ENCODE measurements at places on chromosomes 6 and 20.

DNA sequence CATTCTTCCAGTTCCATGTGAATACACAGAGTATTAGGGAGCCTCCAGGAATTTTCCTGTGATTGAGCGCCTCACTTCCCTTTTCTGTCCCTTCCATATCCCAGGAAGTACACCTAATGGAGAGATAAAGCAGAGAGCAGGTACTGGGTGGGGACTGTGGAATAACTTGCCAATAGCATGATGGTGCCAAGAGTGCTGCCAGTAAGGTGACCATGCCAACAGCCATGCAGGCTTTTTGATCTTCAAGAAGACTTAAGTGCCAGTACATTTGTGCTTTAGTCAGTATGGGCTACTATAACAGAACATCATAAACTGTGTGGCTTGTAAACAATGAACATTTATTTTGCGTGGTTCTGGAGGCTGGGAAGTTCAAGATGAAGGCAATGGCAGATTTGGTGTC lies 160.2 kb upstream of the RIMS1 start:
- no peak for DNase-seq

DNA sequence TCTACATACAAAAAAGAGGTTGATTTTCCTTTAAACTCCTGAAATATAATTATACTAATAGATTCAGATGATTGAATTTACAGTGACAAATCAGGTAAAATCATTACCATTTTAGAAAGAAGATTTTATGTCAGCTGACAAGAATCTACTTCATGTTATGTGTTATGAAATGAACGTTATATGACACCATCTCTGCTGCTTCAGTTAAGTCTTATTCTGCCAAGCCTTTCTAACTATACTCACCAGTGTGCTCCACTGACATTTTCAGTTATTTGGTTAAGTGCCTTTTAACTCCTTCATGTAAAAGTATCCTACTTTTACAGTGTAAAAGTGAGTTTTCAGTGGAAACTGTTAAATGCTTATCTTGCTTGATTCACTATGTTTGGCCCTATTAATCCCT lies 80.4 kb downstream of the RWDD2A start:
- DNase-seq = no peak

- DNase-seq = no peak
These were observed 62.7 kb downstream of the FYN start for GRCh38 chr6:111810294-111811131.

- DNase-seq = no peak
These were observed 5.1 kb downstream of the IGF2R start for GRCh38 chr6:159973951-159974350.

GRCh38 chr6:64217721-64218620 lies 582.4 kb downstream of the PHF3 start:
- no peak for DNase-seq

- peak; percentile 36 for DNase-seq
These were observed 20.7 kb downstream of the DYNLRB1 start for GRCh38 chr20:34536798-34537394.

DNA sequence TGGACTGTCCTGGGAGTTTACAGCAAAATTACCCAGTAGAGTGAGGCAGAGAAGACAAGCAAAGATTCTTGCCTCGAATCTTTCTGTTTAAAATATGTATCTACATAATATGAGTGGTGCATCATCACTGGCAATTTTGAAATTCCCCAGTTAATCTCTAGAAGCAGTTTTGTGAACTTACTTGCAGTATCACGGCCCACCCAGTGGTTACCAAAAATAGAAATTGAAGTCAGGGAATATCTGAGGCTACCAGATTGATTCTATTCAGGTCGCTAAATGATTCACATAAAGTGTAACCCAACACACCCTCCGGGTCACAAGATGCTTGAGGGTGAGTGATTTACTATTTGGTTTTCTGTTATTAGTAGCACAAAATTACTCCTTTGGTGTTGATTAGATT lies 111.9 kb downstream of the PPP1R14C start:
- DNase-seq = no peak

- DNase-seq = no peak
These were observed 1.1 kb upstream of the BEND6 start for GRCh38 chr6:56953597-56954402.

DNA sequence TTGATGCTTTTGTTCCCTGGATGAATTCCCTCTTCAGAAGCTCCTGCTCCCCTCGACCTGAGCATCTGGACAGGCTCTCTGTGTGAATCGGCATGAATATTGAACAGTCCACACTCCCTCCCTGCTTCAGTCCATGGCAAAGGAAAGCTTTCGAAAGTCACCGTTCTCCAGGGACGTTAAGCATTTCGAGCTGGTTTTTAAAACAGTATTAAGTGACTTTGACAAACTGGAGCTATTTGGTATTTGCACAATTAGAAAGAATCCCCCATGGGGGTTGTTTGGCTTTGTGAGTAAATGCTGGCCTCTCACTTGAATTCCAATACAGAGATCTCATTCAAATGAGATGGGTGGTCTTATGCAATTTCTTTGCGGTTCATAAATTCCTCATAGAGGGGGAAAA lies 85.3 kb upstream of the TIAM2 start:
- DNase-seq = no peak

- no peak for DNase-seq
These were observed 28.8 kb upstream of the ME1 start for GRCh38 chr6:83459663-83460062.

GRCh38 chr6:151436300-151436699 lies 15.6 kb downstream of the RMND1 start:
- no peak for DNase-seq

DNA sequence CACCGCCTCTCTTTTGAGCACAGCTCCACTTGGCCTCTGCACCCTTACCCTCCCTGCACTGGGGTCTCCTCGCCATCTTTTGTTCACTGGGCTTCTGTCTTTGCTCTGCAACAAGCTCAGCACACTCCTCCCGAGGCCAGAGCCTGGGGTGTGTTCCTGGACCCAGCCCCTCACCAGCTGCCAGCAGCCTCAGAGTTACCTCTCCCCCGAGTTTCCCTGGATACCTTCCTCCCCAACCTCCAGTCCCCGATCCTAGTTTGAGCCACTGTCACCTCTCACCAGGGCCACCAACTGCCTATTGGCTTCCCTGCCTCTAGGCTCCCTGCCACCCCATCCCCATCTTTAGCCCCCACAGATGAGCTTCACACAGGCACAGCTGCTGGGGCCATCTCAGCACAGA lies 12.3 kb downstream of the CYP21A2 start:
- no peak for DNase-seq

- peak; percentile 63 for DNase-seq
These were observed 7.8 kb upstream of the MDGA1 start for GRCh38 chr6:37705239-37706051.

DNA sequence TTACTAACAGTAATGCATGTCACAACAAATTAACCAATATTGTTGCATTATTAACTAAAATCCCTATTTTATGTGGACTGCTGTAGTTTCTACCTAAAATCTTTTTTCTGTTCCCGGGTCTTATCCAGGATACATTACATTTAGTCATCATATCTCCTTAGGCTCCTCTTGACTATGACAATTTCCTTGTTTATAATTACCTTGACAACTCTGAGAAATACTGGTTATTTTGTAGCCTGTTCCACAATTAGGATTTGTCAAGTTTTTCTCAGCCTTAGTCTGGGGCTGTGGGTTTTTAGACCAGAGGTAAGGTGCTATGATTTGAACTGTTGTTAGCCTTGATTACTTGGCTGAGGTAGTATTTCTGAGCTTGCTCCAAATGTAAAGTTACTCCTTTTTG lies 3.7 kb downstream of the FBXO5 start:
- no peak for DNase-seq

DNA sequence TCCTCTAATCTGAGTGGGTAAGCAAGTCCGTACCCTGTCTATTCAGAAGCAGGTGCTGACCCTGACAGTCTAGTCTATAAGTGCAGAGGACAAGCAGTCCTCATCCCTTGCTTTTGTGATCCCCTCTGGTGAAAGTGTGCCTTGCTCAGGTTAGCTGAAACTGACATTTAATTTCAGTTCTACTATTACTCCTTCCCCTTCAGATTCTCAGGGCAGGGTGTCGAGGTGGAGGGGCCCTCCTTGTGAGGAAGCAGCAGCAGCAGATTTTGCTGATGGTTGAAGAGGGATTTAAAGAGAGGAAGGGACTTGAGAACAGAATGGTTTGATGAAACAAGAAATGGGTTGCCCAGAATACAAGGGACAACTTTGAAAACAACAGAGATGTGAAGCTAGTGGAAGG lies 309.3 kb downstream of the CLIC5 start:
- DNase-seq = no peak

GRCh38 chr6:16769986-16770376 lies 8.7 kb upstream of the ATXN1 start:
- DNase-seq = no peak

- DNase-seq = no peak
These were observed 11.4 kb upstream of the GRM4 start for GRCh38 chr6:34157236-34157830.

- DNase-seq = no peak
These were observed 21.6 kb upstream of the PI3 start for GRCh38 chr20:45153147-45153546.

GRCh38 chr20:34825530-34826362 lies at the start of gene NCOA6:
TSS of gene NCOA6 (minus strand) at chr20:34825651. CDS start at chr20:34782355, 43,296 bp downstream.
- peak; percentile 79 for DNase-seq

GRCh38 chr6:15487262-15487661 lies 175.6 kb downstream of the DTNBP1 start:
- DNase-seq = no peak

- no peak for DNase-seq
These were observed 703.5 kb upstream of the CITED2 start for GRCh38 chr6:140077827-140078560.

DNA sequence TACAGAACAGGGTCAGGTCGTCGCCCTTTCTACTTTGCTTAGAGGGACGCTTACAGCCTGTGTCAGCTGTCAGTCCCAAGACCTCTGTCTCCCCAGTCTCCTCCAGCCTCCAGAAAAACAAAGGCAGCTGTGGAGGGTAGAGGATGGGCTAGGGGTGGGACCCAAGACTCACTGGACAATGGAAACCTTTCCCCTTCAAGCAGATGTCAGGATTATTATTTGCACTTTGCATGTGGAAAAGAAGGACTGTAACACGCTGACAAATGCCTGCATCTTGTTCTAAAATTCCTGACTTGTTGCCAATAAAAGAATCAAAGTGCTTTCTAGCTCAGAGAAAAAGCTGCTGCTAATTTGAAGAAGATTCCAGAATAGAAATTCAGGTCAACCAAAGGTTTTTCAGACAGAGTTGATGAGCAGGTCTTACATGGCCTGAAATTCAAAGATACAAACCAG lies 58.7 kb downstream of the SNX5 start:
- no peak for DNase-seq

- no peak for DNase-seq
These were observed 68.7 kb downstream of the PSMG4 start for GRCh38 chr6:3327403-3327802.

- no peak for DNase-seq
These were observed 15.6 kb upstream of the BICRAL start for GRCh38 chr6:42766163-42766670.

- DNase-seq = no peak
These were observed 52.7 kb downstream of the DAAM2 start for GRCh38 chr6:39844866-39845265.

DNA sequence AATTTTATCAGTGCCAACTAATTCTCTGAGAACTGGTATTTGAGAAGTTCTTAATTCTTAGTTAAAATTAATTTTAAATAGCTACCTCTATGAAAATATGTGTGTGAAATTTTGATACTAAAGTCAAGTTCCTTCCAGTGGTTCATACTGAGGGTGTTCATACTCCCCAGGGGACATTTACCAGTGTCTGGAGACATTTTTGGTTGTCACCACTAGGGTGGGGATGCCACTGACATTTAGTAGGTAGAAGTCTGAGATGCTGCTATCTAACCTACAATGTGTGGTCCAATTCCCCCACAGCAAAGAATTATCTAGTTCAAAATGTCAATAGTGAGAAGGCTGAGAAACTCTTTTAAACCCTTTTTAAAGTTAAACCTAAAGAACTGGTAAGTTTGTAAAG lies 463.8 kb downstream of the ADGRB3 start:
- no peak for DNase-seq

DNA sequence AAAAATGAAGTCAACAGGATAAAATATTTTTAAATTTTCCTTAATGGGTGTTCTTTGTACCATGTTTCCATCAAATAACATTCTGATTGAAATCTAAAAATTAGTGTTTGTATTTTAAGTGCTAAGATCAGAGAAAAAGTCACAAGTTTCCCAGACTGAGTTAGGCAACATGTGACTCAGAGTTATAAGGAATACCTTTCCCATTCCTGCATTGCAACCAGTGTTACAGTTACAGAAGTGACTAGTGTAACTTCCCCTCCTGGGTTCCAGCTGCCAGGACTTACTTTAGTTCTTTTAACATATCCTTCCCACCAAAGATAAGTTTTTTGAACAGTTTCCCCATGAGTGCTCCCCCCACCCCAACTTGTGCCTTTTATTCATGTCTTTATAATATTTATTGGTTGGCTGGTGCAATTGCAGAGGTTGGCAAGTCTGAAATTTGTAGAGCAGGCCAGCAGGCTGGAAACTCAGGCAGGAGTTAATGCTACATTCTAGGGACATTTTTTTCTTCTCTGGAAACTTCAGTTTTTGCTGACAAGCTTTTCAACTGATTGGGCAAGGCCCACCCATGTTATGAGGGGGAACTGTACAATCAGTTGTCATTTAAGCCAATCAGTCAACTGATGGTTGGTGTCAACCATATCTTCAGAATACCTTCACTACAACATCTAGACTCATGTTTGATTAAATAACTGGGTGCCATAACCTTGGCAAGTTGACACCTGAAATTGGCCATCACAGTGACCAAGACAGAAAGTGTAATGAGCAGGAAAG lies 22.9 kb upstream of the ESR1 start:
- DNase-seq = no peak

DNA sequence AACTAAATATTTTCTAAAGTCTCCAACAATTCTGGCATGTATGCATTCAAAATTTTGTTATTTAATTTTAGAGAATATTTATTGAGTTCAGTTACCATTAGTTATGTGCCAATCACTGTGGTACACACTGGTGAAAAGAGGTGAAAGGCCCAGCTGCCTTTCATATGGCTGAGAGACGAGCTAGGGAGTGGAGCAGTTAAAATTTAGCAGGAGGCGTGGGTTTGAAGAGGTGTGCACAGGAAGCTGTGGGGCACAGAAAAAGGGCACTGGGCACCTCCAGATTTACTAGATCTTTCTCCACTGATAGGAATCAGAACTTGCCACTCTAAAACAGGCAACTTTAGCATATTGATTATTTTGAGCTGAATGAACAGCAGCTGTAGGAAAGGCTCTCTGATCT lies 347.1 kb downstream of the CD83 start:
- no peak for DNase-seq
